ENCODE measurements at places on chromosomes 2 and 18. TPM values are rescaled to one million over a fixed set of nuclear protein-coding genes. Genes with fewer than 3 reads are reported as not detected.

Gene LYPD1
- total RNA-seq: 0.36 TPM

DNA sequence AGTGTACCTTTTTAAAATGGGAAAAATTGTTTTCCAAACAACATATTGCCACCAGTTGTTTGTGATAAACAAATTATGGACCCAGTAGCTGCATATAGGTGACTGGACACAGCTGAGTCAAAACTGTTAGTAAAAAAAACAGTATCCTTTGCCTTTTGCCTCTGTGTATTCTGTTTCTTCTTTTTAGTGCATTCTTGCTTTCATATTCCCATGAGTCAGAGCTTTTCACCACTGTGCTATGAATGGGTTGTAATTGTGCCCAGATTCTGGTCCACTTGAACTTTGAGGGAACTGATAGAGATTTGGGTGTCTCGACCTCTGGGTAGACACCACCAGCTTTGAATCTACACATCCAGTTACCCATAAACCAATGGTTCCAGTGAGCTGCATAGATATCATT is 1441.9 kb upstream of the ZEB2 start:
- DNase-seq: no peak

DNA sequence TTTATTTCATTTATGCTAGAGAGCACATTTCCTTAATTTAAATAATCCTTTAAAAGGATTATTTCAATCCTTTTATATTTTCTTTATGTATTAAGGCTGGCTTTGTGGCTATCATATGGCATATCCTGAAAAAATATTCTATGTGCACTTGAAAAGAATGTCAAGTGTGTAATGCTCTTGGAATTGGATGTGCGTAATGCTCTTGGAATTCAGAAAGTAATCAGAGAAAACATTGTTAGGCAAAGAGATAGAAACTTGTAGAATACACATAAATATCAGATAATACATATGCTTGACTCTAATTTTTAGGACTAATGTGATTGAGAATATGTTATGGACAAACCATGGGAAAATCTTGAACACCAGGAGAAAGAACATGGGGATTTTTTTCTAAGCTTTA is 197.5 kb upstream of the COL3A1 start:
- DNase-seq: no peak

DNA sequence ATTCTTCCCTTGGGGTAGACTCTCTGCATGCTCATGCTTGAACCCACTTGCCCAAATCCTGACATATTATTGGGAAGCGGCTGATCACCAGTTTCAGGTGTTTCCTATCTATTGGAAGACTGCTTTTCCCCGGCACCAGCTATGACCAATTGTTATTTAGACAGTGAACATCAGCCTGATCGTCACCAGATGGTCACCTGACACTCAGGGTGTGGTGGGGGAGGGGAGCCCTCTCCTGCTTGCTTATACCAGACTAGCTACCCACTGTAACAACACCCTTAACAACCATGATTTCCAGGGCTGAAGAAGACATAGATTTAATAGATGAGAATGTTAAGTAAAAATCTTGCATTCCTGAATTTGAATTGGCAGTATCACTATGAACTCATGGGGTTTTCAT is 44.3 kb downstream of the RBM43 start:
- no peak for DNase-seq

- DNase-seq: no peak
These were observed 141.7 kb downstream of the SH3RF3 start for GRCh38 chr2:109270505-109271312.

Measured in ureter (tissue), 1 donor.